ENCODE measurements at places on chromosomes 13 and 19. TPM values are rescaled to one million over a fixed set of nuclear protein-coding genes. Genes with fewer than 3 reads are reported as not detected.

Gene ZNF700
- 25.3 TPM for polyA plus RNA-seq

Gene OR7G2
- not detected for polyA plus RNA-seq

Gene KIR3DL2
- polyA plus RNA-seq: not detected

Gene C1QTNF9
- 0.30 TPM for polyA plus RNA-seq

Gene PALM
- 105 TPM for polyA plus RNA-seq

Gene SLC17A7
- 0.47 TPM for polyA plus RNA-seq

Gene CERS1
- 8.1 TPM for polyA plus RNA-seq

Gene IGSF23
- 0.92 TPM for polyA plus RNA-seq

Gene KLHL1
- 0.61 TPM for polyA plus RNA-seq

Gene GNG7
- polyA plus RNA-seq: 5.1 TPM

Gene MBD3L2
- not detected for polyA plus RNA-seq

Gene ADAMTSL5
- polyA plus RNA-seq: 0.62 TPM

Gene CYP4F3
- 0.92 TPM for polyA plus RNA-seq

Gene ATP4A
- polyA plus RNA-seq: not detected

Gene CNFN
- polyA plus RNA-seq: 1.6 TPM

Gene KLK2
- not detected for polyA plus RNA-seq

Gene DHDH
- 6.5 TPM for polyA plus RNA-seq

Gene APOC1
- polyA plus RNA-seq: 13.2 TPM

Gene RASL11A
- 29.9 TPM for polyA plus RNA-seq

Gene CDX2
- not detected for polyA plus RNA-seq

Gene TNFAIP8L1
- polyA plus RNA-seq: 13.5 TPM

Gene SIGLEC8
- polyA plus RNA-seq: not detected

Gene ZNF575
- 2.3 TPM for polyA plus RNA-seq

Gene CYP2A6
- polyA plus RNA-seq: 0.24 TPM

Gene ZNF317
- polyA plus RNA-seq: 37.7 TPM

Gene THSD1
- polyA plus RNA-seq: 7.1 TPM

Gene FBXL12
- polyA plus RNA-seq: 26.6 TPM

Gene STX10
- polyA plus RNA-seq: 60.4 TPM

Gene PALM3
- 16.3 TPM for polyA plus RNA-seq

Gene ADPRHL1
- polyA plus RNA-seq: 4.4 TPM

Gene OR4F17
- not detected for polyA plus RNA-seq

Gene CYP4F8
- polyA plus RNA-seq: not detected

Gene SPTBN4
- polyA plus RNA-seq: 2.2 TPM

Gene IGFL4
- polyA plus RNA-seq: 0.88 TPM

Gene ANGPTL8
- polyA plus RNA-seq: 0.68 TPM

Gene PROZ
- polyA plus RNA-seq: 3.2 TPM

Gene PCP2
- 1.8 TPM for polyA plus RNA-seq

Gene LILRA1
- polyA plus RNA-seq: 0.43 TPM
